ENCODE measurements at places on chromosomes 16 and 17. TPM values are rescaled to one million over a fixed set of nuclear protein-coding genes. Genes with fewer than 3 reads are reported as not detected.

Gene KIF18B
- total RNA-seq = 2.5 TPM

Gene TEX19
- total RNA-seq = not detected

Gene COL1A1
- total RNA-seq = 5,262 TPM

Gene ACSM2B
- total RNA-seq = 0.37 TPM

Gene ARSG
- total RNA-seq = 3.3 TPM

Gene ABCC11
- 0.11 TPM for total RNA-seq

Gene C1QTNF1
- total RNA-seq = 5.2 TPM

Gene CX3CL1
- total RNA-seq = 2.1 TPM

Gene KCNH4
- total RNA-seq = 0.79 TPM

Gene DHX38
- total RNA-seq = 38.6 TPM

Gene ITGAD
- 0.21 TPM for total RNA-seq

DNA sequence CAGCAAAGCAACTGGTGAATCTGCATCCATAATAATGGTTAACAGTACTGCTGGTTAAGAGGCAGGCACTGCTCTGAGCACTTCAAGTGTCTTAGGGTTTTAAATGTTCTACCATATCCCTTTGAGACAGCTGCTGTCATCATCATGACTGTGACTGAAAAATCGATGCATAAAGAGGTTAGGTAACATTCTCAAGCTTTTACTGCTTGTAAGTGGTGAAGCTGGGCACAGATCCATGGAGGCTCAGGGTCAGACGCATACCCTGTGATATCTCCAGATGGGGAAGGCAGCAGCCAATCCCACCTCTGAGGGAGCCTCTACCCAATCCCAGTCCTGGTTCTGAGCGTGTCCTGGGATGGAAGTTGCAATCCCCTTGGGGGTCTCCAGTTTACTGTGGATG is 57.6 kb upstream of the SOX9 start:
- no peak for DNase-seq

GRCh38 chr16:69867784-69868560 is 83.2 kb upstream of the CLEC18A start:
- no peak for DNase-seq

- DNase-seq = no peak
Observed at GRCh38 chr16:48085729-48086128, 70.1 kb downstream of the ABCC12 start.

- no peak for DNase-seq
Observed at GRCh38 chr16:88911136-88911945, 44.9 kb upstream of the PABPN1L start.

DNA sequence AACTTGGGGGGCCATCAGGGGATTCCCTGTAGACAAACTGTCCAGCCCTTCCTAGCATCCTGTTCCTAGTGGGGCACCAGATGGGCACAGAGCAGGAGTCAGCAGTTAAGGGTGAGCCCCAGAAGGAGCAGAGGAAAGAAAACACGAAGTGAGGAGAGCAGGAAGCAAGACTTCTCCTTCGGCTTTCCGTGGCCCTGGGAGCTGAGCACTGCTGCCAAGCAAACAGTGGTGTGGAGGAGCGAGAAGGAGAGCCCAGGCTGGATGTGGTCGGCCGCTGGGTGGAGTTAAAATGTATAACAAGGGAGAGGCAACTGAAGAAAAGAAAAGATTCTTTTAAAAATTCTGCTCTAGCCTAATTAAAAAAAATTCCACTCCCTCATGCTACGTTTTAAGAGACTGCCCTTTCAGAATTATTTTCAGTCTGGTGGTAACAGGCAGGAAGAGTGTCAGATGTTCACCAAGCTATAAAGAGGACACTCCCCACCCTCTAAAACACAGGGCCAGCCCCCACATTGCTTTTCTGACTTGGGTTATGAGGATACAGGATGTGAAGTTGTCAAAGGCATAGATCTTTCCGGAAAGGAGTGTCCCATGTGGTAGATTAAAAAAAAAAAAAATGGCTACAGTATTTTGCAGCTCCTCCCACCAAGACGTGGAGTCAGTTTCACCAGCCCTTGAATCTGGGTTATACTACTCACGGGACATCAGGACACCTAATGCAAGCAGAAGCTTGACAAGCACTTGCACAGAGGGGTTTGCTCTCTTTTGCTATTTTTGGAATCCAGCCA is 74.9 kb upstream of the ZFHX3 start:
- no peak for DNase-seq

- no peak for DNase-seq
Observed at GRCh38 chr16:23590181-23590580, 5.9 kb downstream of the NDUFAB1 start.

GRCh38 chr17:79821331-79822095 is 17.7 kb downstream of the CBX4 start:
- no peak for DNase-seq

DNA sequence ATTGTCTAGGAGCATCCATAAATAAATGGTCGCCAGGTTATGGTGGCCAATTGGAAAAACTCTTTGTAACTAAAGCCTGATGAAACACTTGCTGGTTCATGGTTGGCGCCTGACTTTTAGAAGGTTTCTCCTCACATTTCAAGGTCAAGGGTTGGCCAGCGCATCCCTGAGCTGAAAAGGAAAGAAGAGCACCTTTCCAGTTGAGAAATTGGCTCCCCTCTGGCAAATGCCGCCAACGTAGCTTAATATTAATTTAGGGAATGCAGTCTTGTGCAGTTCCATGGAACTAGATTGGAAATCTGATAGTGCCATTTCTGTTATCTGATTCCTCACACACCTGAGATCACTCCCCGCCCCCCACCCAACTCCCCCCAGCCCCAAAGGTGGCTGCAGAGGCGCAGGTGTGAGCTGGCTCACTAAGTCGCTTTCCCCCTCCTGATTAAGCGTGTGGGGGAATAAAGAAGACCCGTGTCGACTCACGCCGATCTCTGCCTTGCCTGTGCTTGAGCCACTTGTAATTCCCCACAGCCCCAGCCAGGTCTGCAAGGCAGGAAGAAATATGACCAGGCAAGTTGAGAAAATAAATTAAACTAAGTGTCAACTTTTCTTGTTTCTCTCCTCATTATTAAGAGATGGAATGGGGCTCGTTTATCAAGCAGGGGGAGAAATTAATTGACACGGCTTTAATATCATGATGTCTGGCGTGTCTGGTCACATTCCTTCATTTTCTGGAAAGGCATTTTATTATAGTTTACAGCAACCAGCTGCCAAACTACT is 157.7 kb downstream of the CCDC182 start:
- no peak for DNase-seq

- DNase-seq = no peak
Observed at GRCh38 chr17:60724647-60725046, 47.0 kb downstream of the BCAS3 start.

DNA sequence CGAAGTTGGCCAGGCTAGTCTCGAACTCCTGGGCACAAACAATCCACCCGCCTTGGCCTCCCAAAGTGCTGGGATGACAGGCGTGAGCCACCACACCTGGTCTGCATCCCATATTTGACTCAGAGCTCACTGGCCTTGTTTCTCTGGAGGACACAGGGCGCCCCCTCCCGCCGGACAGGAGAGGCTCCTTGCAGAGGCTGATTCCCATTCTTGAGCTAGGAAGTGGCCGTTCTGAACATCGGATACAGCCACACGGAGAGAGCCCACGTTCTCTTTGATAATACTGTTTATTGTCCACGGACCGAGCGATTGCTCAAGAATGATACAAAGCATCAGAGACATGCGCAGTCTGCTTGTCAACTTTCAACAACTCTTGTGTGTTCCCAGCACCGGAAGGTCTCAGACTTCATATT is 12.1 kb upstream of the USP36 start:
- no peak for DNase-seq

- DNase-seq = no peak
Observed at GRCh38 chr16:4687946-4688673, 5.3 kb upstream of the NUDT16L1 start.

- no peak for DNase-seq
Observed at GRCh38 chr17:40541060-40541872, 24.0 kb downstream of the CCR7 start.

DNA sequence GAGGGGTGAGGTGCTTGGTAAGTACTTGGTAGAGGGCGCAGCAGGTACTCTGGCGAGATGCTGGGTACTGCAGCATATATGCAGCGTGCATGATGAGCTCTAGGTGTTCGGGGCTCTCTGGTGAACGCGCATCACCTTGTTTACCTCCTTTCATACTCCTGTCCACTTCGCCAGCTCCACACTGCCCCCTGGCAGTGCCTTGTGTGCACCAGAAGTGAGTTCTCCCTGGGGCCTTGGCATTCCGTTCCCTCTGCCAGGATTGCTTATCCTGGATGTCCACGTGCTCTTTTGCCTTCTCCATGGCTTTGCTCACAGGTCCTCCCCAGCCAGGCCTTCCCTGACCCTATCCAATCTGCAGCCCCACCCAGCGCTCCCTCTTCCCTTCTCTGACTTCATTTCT is 154.2 kb downstream of the MRM1 start:
- DNase-seq = no peak

DNA sequence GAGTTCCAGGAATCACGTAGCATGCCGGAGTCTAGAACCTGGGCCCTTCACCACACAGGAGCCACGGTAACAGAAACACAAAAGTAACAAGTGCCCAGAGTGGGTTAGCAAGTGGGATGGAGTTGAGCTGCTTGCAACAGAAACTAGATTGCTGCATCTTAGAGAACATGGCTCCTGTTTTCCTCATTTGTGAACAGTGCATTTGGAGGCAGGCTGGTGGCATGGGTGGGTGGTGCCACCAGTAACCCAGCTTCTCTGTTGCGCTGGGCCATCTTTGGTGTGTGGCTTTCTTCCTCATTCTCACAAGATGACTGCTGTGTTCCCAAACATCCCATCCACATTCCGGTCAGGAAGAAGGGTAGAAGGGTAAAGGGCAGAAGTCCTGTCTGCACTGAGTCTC is 95.5 kb downstream of the KATNIP start:
- DNase-seq = no peak

- no peak for DNase-seq
Observed at GRCh38 chr16:75048054-75048453, 49.2 kb downstream of the ZNRF1 start.

GRCh38 chr17:80294653-80295052 is 34.0 kb downstream of the RNF213 start:
- no peak for DNase-seq

GRCh38 chr17:81332914-81333528 is 37.9 kb upstream of the SLC38A10 start:
- DNase-seq = no peak

GRCh38 chr16:55144651-55145050 is 179.4 kb upstream of the IRX6 start:
- DNase-seq = no peak

DNA sequence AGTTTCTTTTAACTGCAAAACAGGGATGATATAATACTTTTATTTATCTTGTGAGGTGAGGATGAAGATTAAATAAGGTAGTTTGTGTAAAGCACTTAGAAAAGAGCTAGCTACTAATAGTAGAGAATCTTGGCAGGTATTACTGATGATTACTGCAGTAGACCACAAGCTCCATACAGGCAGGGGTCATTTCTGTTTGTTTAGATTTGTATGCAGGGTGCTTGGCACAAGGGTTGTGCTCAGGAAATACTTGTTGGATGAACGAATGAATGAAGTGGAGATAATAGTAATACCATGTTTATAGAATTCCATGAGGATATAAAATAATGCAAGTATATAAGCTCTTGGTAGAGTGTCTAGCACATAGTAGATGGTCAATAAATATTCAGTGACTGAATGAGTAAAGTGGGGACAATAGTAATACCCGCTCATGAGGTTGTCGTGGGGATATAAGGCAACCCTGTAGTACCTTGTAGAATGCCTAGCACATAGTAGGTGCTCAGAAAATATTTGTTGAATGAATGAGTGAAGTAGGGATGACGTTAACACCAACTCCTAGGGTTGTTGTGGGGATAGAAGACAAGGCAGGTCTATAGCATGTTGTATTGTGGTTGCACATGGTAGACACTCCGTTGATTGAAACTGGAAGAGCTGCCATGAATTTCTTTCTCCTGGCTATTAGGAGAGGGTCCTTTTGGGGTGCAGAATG is 83.0 kb downstream of the ABCC1 start:
- DNase-seq = no peak

GRCh38 chr16:89808475-89808874 is 8.0 kb downstream of the FANCA start:
- no peak for DNase-seq

DNA sequence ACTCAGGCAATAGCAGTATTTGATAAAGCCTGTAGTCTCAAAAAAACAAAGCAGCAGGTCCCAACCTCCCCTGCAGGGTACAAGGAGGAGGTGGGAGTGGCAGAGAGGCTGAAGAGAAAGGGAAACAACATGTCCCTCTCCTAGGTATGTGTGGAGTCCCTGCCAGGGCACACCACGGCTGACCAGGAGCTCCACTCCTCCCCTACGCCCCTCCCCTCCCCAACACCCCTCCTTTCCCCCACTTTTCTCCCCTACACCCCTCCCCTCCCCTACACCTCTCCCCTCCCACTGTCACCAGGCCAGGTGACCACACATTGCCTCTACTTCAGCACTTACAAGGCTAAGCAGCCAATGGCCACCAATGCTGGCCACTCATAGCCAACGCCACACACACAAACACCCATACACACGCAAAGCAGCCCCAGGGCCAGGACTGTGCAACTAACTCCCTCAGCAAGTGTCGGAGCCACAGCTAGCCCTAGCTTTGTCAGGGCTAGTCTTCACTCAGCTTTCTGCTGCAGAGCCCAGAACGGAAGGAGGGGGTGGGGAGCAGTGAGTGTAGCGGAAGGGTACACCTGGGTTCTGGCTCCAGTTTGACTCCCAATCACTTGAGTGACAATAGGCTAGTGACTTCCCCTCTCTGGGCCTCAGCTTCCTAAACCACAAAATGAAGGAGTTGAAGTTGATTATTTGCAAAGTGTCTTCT is 8.2 kb downstream of the CAVIN1 start:
- no peak for DNase-seq
